ENCODE measurements at places on chromosomes 12 and 14.

DNA sequence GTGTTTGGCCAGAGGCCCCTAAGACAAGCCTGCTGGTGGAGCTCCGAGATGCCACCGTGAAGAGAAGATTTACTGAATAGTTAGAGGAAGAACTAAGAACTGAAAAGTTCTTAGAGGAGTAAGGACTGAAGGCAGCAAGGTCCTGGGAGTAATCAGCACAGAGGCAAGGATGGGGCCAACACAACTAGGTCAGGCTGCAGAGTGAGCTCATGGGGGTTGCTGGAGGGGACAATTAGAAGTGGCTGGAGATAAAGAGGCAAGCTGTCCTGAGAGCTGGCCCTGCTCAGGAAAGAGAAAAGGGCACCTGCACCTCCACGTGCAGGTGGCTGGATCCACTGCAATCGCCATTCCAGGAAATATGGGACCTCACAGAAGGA, 52.7 kb downstream of the NFKBIA start:
- no peak for DNase-seq

GRCh38 chr12:85489194-85489593, 209.2 kb downstream of the ALX1 start:
- DNase-seq: no peak

DNA sequence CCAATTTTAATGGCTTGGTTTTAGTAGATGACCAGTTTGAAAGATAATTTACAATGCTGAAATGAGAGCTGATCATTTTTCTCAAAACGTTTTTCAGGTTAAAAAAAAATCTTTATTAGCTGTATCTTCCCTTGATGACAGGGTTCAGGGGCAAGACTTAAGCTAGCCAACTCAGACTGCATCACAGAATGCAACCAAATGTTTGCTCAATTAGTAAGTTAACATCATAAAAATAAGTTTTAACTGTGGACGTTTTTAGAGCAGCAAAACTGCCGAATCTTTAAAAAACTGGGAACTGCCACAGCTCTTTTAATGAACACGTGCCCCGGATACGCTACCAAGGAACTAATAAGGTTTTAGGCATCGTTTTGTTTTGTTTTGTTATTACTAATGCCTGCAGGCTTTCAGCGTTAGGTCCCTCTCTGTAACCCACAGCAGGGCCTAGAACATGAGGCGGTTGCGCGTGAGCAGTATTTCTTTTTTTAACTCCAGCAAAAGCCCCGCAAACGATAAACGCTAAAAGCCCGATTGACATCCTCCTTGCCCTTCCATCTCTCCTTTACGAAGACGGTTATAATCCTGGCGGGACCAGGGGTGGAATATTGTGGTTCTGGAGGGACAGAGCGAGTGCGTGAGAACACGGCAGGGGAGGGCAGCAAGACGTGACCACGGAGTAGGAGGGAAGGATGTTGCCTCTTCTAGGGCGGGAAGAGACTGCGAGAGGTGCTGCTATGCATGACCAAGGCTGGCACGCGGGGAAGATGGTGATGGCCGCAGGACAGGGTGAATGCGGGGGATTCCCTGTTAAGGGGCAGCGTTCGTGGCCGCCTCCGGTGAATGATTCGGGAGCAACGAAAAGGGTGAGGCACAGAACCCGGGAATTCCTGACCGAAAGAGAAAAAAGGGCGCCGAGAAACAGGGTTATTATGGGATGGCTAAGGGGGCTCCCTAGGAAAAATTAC, 652 bp downstream of the SUPT16H start:
- DNase-seq: no peak

DNA sequence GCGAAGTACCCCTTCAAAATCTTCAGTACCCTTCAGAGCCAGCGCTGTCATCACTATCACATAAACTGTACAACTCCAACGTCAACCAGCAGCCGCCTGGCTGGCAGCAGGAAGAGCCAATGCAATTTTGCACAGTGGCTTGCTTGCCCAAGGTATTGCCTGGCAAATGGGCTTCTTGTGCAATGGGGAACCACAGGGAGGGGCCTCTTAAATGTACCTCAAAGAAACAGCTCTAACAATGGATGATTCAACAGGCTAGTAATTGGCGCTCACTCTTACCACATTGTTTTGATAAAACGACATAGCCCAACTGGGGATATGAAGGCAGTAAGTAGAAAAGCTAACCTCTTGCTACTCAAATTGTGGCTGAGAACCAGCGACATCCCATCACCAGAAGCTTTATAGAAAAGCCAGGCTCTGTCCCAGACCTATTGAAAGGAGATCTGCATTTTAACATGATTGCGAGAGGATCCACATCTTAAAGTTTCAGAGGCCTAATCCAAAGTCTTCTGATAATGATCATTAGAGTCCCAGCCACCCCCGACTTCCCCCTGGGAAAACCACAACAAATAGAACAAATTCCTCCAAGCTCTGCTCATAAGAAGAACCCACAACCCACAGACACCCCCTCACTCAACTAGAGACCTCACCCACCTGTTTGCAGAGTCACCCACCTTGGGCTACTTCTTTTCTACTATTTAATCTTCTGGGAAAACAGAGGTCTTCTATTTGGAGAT, 125.3 kb upstream of the HIF1A start:
- no peak for DNase-seq

DNA sequence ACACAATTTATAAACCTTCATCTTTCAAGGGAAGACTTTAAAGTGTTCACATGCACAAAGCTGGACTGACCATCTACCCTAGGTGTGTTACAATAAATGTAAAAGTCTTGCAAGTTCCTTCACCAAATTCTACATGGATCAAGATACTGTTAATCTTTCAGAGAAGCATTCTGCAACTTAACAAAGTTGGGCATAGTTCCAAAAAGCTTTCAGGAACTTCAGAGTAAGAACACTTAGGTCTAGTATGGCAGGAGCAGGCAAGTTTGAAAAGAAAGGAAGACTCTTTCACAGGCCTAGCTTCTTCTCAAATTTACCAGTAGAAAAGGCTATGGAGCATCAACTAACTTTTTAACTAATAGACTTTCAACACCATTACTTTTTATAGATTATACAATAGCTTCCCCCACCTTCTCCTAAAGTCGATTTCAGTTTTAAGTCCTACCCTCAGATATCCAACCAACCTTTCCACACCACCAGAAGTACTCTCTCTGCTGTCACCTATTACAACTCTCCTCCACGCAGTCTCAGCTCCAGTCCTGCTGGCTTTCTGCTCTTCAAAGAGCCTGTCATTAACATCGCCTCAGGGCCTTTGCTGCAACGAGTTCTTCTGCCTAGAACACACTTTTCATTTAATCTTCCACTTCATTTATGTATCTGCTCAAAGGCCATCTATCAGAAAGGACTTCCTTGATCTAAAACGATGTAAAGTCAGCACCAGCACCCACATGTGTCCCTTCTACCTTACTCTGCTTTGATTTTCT, 333.9 kb downstream of the CEP128 start:
- no peak for DNase-seq

GRCh38 chr12:49897276-49897675, 6.4 kb downstream of the FAIM2 start:
- DNase-seq: no peak

GRCh38 chr12:119145367-119145766, 33.4 kb upstream of the HSPB8 start:
- no peak for DNase-seq

All from AG04450 (cell line).